Placental pericyte (primary cell): ENCODE measurements at places on chromosomes 11 and 22. TPM values are rescaled to one million over a fixed set of nuclear protein-coding genes. Genes with fewer than 3 reads are reported as not detected.

Gene SCARF2
- total RNA-seq, result 23.8 and 46.0 TPM in 2 replicates

Gene GPR83
- not detected in 2 replicates for total RNA-seq

Gene KCNJ1
- not detected in 2 replicates for total RNA-seq

Gene GAB4
- not detected in 2 replicates for total RNA-seq

Gene NEFH
- total RNA-seq, result 0.22 and 0.43 TPM in 2 replicates

Gene SPON1
- total RNA-seq, result 0.29 and 0.66 TPM in 2 replicates

Gene LRP5
- 21.2 and 70.9 TPM in 2 replicates for total RNA-seq

Gene TMPRSS5
- total RNA-seq, result under 0.01 and 3.7 TPM in 2 replicates

Gene APOA5
- total RNA-seq, result not detected in 2 replicates

Gene IGLL5
- total RNA-seq, result not detected in 2 replicates

Gene USP2
- total RNA-seq, result not detected in 2 replicates
